Left renal cortex interstitium (tissue), 4 donors: ENCODE measurements at places on chromosomes 5 and 9.
A peak's percentile ranks its signal among the peaks of the same experiment; 100 is the strongest.

DNA sequence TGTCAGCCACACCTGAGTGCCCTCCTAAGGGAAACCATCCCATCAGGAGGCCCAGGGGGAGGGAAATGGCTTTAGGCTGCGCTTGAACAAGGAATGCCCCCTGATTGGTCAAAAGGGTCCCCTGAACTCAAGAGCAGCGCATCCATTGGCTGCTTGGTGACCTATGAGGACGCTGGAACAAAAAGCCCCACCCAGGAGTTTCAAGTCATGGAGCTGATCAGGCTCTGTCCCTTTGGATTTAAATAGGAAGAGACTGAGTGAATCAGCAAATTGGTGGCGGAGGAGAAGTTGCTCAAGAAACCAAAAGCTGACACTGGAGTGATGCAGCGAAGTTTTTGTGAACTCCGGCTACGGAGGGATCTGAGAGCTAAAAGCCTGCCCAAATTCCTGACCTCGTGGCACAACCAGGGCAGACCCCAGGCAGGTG is 66.7 kb downstream of the SMIM23 start:
- no peak for DNase-seq

- no peak for DNase-seq
These were observed 95.8 kb upstream of the ABCA1 start for GRCh38 chr9:105023788-105024187.

GRCh38 chr9:134942011-134942787 is 24.5 kb upstream of the FCN1 start:
- no peak for DNase-seq

- no peak for DNase-seq
These were observed 190.8 kb upstream of the RASA1 start for GRCh38 chr5:87076931-87077330.

DNA sequence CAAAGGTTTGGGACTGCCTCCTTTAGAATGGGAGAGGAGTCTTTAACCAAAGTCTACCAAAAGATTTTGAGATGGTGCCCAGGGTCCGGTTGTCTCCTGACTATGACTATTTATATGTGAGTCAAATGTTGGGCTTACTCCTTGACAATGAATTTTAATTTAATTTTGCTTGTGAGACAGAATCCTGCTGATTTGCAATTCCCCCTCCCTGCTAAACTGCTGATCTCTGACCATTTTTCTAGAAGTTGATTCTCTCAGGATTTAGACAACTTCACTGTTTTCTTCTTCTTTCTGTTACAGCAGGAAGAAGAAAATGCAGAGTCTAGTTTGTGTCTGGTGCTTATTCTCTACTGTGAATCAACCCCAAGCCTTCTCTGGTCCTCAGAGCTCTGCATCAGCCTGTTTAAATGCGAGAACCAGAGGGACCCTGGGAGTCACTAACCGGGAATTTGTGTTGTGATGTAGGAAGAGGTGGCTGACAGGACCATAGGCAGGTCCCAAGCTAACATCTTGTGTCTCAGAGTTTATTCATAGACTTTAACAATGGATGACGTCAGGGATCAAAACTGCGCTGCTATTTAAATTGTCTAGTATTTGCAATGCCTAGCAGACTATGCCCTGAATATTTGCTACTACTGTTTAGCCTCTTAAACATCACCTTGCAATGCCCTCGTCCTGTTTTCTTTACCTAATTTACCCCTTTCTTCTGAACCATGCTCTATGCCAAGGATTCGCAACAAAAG is 124.0 kb upstream of the TAF11L2 start:
- DNase-seq: no peak

DNA sequence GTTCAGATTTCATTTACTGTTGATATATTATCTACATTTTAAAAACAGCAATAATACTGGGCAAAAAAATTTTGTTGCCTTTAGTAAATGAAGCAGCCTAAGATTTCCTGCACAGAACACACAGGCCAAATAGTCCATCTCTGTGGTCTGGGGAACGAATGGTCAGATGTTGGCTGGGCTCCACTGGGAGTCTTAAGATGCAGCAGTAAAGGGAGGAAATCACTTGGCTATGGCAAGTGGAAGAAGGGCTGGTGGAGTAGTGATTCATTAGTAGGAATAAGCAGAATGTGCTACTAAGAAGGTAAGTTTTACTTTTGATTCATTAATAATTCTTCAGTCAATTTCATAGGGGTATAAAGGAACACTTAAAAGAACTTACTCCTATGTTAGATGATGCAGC is 91.1 kb upstream of the ARRDC3 start:
- DNase-seq: no peak

DNA sequence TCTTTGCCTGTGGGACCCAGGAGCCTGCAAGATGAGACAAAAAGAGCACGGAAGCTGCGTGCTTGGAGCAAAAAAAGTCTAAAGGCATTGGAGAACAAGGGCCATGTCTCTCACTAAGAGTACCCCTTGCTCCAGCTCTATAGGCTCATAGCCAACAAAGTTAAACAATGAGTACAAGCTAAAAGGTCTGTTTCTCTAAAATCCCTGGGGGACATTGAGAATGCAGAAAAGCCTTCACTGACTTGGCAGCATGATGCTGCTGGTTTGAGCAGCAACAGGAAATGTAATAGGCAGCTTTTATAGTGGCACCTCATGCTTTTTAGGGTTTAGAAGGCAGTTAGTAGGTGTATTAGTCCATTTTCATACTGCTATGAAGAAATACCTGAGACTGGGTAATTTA is 287.5 kb downstream of the SMARCA2 start:
- DNase-seq: no peak

GRCh38 chr9:136584934-136585333 is 39.1 kb upstream of the NOTCH1 start:
- no peak for DNase-seq

GRCh38 chr9:133377721-133378216 is 1.6 kb downstream of the STKLD1 start:
- DNase-seq: no peak

DNA sequence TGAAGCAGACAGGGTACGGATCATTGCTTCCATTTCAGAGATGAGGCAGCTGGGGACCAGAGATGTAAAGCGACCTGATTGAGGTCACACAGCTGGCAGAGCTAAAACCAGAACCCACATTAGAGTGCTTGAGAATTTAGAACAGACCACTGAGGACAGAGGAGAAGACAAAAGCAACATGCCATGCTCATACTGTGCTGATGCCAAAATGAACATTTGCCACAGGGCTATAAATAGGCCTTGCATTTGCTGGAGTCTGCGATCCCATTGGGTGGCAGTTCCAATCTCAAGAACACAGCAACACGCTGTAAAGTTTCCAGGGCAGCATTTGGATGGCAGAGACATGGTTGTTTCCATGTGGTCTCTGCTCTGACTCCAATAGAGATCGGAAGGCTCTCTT is 222.4 kb upstream of the TBC1D2 start:
- DNase-seq: no peak

GRCh38 chr5:151925340-151925739 is 689 bp upstream of the GLRA1 start:
- DNase-seq: no peak

- no peak for DNase-seq
These were observed 44.8 kb upstream of the RNF130 start for GRCh38 chr5:180116077-180116999.

DNA sequence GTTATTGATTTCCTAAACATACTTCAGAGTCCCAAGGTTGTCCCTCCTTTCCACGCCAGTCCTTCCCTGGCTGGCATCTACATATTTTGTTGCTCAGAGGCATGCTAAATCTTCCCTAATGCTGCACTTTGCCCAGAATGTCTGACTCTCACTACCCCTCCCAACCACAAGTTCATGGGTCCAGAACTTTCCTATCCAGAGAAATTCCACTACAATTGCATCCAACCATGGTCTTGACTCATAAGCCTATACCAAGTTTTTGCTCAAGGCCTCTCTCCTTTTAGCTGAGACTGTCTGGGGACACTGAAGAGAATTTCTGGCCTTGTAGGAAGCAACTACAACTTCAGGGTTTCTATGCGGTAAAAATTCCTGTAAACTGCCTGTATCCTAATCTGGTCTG is 206.3 kb downstream of the BNC2 start:
- DNase-seq: no peak

GRCh38 chr9:127521919-127522304 is 70.6 kb downstream of the LRSAM1 start:
- no peak for DNase-seq

DNA sequence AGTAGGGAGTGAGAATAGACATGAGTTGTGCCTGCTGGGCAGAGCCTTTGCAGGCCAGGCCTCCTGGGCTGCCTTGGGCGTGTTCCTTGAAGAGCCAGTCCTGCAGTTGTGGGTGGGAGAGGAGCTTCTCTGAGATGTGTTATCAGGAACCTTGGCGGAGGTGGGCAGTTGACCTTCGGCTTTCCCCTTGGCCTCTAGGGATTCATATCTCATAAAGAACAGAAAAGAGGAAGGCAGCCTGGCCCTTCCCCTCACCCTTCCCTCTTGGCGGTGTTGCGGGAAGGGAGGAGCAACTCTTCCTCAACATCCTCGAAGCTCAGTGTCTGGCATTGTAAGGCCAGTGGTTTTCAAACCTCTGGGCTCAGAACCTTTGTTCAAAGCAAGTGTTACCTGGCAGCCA is 59.2 kb downstream of the DAPK1 start:
- DNase-seq: no peak

DNA sequence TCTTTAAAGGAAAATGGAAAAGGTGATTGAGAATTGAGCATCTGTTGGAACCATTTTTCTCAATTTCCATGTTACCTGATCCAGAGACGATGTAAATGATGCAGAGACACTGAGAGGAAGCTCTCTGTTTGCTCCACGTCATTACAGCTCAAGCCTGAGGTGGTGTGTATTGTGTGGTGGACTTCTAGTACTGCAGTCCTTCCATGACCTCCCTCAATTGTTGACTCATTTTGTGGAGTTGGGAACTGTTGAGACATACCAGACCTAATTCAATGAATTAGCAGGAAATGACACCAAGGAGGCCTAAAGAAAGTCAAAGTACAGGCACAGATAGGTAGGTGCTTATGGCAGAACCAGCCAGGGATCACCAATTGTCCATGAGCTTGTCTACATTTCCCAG is 15.6 kb upstream of the LVRN start:
- no peak for DNase-seq

GRCh38 chr5:170183816-170184687 is 48.7 kb upstream of the C5orf58 start:
- peak; percentile 50 for DNase-seq

GRCh38 chr9:136729144-136729543 is 13.6 kb downstream of the LCN10 start:
- no peak for DNase-seq
